ENCODE measurements at places on chromosomes 5 and 9.

GRCh38 chr5:130141659-130142320, 237.5 kb downstream of the CHSY3 start:
- DNase-seq: no peak

DNA sequence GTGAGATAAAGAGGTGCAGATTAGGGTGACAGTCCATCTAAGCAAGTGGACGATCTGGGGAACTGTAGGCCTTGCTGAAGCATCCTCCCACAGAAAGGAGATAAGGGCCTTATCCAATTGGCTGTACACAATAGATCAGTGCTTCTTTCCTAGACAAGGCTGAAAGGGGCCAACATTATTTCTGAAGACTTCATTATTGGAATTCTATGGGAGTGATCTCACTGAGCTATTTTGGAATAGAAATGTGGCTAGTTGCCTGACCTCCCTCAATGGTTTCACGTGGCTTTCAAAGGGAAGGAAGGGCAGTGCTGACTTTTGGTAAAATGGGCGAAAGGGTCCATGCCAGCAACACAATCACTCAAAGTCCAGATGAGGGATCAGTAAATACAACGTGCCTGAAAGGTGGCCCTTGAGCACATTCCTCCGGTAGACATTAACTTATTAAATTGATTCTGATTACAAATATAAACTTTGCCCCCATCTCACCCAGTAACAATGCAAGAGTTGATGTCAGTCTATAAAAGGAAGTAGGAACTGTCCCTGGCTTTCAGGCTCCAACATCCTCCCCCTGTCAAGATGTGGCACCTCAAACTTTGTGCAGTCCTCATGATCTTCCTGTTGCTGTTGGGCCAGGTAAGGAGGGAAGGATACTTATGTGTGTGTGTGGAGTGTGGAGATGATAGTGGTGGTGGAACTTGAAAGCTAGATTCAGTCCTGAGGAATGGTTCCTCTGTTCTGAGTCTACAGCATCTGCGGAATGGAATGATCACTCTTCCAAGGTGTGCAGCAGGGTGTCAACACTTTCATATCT, at the start of gene LEAP2:
Gene LEAP2, plus strand, starts transcription at position 550 of the 811 bp plus-strand sequence. Its CDS starts 27 bp downstream, at position 577.
- no peak for DNase-seq

DNA sequence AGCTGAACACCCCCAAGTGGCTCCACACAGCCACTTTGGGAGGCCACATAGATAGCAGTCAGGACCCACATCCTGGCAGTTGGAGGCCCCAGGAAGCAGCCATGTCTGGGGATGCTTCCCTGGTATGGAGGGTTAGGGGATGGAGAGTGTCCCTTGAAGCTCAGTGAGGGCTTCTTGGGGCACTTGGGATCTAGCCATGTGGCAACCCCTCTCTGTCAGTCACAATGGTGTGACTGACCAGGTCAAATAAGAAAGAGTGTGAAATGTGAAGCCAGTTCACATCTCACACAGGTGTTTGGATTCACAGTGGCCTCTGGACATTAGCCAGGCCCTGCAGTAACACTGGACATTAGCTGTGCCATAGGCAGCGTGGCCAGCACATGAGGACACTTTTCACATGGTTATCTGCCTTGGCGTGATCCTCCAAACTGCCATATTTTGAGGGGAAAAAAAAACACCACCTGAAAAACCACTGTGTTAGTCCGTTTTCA, 53.9 kb upstream of the IL17B start:
- no peak for DNase-seq

DNA sequence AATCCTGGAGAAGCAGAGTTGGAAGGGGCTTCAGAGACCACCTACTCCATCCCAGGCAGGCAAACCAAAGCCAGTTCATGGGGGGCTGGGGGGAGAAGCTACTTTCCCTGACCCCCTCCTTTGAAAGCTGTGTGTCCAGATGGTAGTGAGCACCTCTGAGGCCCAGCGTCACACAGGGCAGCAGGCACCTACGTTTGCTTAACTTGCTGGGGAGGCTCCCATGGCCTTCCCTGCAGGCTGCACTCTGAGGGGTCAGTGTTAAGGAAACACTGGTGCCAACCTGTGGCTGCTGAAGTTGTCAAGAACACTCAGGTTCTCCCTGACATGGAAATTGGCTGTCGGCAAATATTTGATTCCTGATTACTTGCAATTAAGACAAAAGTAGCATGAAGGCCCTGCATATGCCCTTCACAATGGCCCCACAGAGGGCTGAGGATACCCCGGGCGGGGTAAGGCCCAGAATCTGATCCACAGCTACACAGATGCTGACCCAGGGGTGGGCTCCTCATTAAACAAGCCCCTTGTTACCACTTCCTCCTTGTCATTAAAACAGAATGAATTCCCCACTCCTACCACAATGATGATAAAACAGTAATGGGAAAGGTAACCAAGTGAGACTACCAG, 208.5 kb downstream of the FSTL4 start:
- DNase-seq: no peak

- no peak for DNase-seq
These were observed 5.9 kb downstream of the MGAT4B start for GRCh38 chr5:179800696-179801201.

- no peak for DNase-seq
These were observed 71.3 kb upstream of the VCAN start for GRCh38 chr5:83400241-83400640.

DNA sequence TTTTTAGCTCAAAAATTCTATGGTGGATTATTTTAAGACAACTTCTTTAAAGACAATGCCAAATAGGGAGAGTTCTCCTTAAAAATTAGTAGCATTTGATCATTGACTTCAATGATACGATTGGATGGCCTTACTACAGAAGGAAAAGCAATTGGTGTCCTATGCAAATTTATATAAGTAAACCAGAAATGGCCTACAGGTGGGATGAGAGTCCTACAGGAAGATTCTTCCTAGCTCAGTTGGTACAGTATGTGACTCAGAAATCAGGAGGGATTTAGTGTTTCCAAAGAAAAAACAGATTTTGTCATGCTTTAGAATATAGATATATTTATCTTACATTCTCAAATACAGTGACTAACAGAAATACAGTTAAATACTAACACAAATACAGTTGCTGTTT, 6.5 kb downstream of the ANKRA2 start:
- DNase-seq: no peak

- no peak for DNase-seq
These were observed 126.8 kb upstream of the PTPN3 start for GRCh38 chr9:109624896-109625295.

DNA sequence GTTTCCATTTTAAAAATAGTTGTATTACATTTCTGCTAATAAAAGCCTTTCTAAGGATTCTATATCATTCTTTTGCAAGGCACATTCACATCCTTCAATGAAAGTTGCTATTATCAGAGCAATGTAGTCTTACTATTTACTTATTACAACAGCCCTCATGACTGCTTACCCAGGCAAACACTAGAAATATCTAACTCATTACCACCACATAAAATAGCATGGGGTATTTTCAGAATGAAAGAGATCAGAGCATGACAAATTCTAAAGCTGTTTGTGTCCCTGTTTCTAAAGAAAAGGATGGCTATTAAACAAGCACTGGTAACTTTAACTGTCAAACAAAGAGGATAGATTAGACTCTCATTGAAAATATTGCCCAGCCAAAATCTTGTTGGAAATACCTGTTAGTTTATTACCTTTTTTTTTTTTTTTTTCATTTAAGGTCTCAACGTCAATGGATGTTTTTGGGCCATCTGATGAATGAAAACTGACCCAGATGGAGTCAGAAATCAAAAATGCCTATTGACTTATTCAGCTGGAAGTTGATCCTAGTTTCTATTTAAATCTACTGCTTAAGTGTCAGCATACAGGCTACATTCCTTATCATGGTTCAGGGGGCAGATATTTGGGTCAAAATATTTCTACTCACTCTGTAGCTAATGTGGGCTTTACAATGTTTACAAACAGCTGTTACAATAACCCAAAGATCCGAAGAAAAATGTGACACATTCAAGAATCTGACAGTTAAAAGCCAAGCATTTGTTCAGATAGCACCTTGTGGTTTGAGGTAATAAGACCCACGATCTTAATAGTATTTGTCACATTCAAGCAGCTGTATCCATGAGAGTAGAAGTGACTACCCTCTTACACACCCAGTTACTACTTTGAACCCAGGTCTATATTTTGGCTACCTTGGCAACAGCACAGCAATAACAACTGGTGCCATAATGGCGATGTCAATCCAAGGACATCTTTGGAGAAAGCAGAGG, 554.8 kb upstream of the MEF2C start:
- no peak for DNase-seq

GRCh38 chr5:32018476-32019436, 155.4 kb downstream of the GOLPH3 start:
- no peak for DNase-seq

DNA sequence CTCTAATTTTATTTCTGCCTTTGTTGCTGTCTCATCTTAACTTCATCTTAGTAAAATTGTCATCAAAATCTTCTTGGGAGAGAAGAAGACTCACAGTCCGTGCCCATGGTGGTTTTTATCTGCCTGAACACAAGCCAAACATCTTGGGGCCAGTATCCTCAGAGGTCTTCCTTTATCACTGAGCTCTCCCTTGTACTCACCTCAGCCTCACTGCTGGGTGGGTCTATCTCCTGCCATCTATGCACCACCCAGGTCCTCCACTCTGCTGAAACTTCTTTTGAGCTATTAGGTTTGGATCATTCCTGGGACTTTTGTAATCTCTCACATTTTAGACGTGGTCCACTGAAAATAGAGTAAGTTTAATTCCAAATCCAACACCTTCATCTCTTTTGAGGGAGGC, 116.3 kb upstream of the EPB41L4A start:
- no peak for DNase-seq

GRCh38 chr9:20264896-20265295, 357.4 kb downstream of the MLLT3 start:
- no peak for DNase-seq

- DNase-seq: no peak
These were observed 13.5 kb upstream of the BARX1 start for GRCh38 chr9:93968451-93969327.

DNA sequence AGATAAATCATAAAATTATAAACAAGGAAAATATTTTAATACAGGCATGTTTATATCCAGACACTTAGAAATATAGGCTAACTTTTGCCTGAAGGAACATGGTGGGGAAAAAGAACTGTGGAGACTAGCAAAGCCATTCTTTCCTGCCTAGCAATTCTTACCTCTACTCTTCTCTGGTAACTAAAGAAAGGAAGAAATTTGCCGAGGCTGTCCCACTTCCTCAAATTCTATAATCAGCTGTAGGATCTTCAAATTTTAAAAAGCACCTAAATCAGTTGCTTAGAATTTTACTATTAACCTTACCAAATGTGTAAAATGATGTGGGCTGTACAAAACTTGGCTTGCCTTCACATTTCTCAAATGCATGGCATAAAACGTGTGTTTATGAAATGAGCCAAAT, 249.1 kb upstream of the SMARCA2 start:
- no peak for DNase-seq

GRCh38 chr5:76604838-76605237, 18.4 kb downstream of the F2RL2 start:
- DNase-seq: no peak

- DNase-seq: no peak
These were observed 22.6 kb downstream of the OTULIN start for GRCh38 chr5:14687023-14687665.

DNA sequence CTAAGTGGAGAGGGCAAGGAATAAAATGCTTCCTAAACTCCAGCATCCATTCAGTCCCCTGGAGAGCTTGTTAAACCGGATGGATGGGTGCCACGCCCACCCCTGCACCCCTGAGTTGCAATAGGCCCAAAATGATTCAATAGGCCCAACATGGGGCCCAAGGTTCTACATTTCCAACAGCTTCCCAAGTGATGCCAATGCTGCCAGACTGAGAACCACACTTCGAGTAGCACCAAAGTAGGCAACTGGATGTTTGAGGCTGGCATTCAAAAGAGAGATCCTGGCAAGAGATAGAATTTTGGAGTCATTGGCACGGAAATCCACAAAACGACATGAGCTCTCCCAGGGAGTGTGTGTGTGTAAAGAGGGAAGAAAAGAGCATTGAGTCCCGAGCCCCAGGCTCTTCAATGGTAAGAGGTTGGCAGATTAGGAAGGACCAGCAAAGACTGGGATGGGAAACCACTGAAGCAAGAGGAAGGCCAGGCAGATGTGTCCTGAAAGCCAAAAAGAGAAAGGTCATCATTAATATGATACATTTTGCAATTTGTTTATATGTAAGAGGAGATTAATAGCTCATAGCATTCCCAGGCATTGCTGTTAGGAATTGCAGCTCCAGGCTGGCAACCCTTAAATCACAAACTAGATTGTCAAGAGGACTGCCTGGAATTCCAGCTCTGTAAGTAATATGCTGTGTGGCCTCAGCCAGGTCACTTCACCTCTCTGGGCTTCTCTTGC, 130.6 kb downstream of the KCNIP1 start:
- DNase-seq: no peak

DNA sequence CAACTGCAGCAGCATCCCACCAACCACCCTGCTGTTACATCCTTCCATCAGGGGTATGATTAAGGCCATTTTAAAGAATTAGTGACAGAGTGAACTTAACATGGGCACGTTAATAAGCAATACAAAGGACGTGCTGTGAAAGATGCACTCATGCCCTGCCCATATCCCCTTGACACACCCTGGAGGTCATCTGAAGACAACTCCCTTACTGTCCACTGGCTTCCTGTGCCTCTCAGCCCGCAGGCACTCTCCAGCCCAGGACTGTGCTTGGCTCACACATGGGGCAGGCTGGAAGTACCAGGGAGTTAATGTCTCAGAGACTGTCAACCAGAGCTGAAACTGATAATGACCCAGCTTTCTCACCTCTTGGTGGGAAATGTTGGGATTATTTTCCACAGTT, 81.8 kb downstream of the TRIM36 start:
- DNase-seq: no peak

DNA sequence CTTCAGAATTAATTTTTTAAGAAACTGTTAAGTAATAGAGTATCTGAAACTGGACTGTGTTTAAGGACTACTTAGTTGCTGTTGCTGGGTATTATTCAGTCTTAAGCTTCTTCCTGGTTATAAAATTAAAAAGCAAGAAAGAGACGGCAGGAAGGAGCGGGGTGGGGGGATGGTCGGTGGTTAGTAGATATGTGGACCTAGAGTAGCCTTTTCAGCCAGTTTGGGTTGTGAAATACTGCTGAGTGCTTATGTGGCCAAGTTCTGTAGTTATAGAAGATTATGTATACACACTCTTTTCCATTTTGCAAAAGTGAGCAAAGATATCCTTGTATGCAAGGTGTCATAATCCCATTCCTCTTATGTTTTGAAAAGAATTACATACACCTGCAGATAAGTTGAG, 28.5 kb downstream of the TRIO start:
- no peak for DNase-seq

DNA sequence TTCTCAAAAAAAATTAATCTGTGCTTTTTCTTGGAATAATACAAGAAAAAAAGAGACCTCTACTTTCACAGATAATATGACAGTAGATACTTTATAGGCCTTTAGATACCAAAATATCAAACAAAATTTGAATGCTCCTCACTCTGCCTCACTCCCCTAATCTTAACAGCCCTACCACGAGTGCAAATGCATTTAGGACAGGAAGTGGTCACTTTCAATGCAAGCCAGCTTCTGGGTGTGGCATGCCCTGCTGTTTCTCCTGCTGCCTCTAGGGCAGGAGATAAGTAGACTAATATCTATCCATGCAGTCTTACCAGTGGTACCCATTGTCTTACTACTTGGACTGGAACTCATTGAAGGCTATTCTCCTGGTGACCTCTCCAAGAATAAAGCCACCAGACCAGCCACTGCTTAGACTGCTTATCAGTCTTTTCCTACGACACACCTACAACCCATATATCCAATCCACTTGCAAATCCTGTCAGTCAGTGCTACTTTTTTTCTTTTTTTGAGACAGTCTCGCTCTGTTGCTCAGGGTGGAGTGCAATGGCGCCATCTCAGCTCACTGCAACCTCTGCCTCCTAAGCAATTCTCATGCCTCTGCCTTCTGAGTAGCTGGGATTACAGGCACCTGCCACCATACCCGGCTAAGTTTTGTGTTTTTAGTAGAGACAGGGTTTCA, 23.0 kb downstream of the FRRS1L start:
- DNase-seq: no peak

Measured in activated naive CD4-positive, alpha-beta T cell (primary cell).